ENCODE measurements at places on chromosomes 13 and 19.

DNA sequence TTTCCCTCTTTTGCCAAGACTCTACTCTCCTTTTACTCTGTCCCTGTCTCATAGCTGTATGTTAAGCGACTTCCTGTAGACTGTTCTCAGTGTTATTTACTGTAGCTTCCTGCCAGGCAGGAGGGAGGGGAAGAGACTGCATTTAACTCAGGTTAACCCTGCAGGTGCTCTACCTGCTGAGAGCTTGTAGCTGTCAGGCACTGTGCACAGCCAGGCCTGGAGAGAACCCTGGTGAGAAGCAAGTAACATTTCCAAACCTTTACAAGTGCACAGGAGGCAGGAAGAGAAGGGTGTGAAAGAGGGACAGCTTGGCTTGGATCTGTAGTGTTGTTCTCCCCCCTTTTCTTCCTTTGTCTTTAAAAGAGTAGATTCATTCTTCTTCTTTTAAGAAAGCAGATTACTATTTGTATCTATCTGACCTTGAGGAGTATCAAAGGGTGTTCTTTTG lies 167.1 kb downstream of the LMO7 start:
- DNase-seq, result no peak

GRCh38 chr19:6677883-6678689 lies 8.1 kb upstream of the TNFSF14 start:
- DNase-seq, result no peak

- DNase-seq, result no peak
Measured at GRCh38 chr13:78247362-78247761, 328.7 kb upstream of the EDNRB start.

DNA sequence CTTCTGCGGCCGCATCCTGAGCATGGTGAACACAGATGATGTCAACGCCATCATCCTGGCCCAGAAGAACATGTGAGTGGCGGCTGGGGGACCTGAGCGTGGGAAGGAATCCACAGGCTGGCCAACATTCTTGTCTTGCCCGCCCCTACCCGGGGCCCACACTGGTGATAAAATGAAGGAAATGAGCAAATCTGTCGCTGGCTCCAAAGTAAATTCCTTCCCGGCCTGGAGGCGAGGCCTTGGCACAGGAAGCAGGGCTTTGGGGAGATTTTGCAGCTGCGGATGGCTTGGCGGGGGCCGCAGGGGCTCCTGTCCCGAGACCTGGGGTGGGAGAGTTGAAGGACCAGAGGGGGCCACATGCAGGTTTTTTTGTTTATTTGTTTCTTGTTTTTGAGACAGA lies 4.4 kb downstream of the KXD1 start:
- DNase-seq, result no peak

Measured in activated CD8-positive, alpha-beta memory T cell treated with anti-CD3 and anti-CD28 coated beads for 4 hours (primary cell).